A549 treated with AZD2906 at 1 μM for 4 hours (cell line): ENCODE measurements at places on chromosomes 12 and 14. TPM values are rescaled to one million over a fixed set of nuclear protein-coding genes. Genes with fewer than 3 reads are reported as not detected.

Gene SCNN1A
- total RNA-seq: 23.1 to 30.7 TPM (median 28.9 TPM) in 5 replicates

Gene LGR5
- 0.02 to 0.08 TPM (median 0.06 TPM) in 3 of 5 replicates, not detected in the others for total RNA-seq

Gene PLEKHD1
- total RNA-seq: 0.01 to 0.05 TPM (median 0.02 TPM) in 5 replicates

Gene CLEC4C
- not detected in 5 replicates for total RNA-seq

Gene KRT83
- 3.3 to 6.3 TPM (median 5.5 TPM) in 5 replicates for total RNA-seq

Gene PTHLH
- 10.6 to 14.2 TPM (median 12.9 TPM) in 5 replicates for total RNA-seq
